Activated T-helper 1 cell treated with anti-CD3 and anti-CD28 coated beads, Interleukin-2, amount 50 U/mL, for 16 hours (primary cell): ENCODE measurements at places on chromosomes 4 and X.

DNA sequence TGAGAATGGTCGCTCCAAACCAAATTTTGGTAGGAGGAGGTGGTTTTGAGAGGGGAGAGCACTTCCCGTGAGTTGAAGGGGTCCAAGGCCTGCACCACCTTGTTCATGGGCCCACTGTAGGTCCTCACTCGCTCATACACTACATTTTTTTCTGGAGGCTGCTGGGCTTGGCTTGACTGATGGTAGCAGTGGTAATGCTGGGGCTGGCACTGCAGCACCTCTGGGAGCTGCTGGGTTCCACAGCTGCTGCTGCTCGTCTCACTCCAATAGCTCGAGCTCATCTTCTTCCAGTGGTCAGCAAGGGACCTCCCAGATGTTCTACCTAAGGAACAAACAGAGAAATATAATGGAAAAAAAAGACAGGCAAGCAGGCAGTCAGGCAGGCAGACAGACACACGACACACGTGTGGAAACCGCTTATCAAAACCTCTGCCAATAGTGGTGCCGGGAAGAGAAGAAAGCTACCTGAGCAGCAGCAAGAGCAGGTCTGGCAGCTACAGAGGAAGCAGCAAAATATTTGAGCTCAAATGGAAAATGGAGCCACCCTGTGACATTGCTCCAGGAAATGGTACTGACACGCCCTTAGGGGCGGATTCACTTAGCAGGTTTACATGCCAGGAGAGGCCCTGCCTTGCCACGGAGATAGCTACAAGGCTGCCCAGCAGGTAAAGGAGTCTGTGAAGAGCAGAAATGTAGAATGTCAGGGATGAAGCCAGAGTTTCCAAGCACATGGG lies at the start of gene POF1B:
Gene POF1B (minus strand): TSS at position 492 of the 734 bp plus-strand sequence. CDS start 211 bp downstream, at position 281.
- no peak for DNase-seq

DNA sequence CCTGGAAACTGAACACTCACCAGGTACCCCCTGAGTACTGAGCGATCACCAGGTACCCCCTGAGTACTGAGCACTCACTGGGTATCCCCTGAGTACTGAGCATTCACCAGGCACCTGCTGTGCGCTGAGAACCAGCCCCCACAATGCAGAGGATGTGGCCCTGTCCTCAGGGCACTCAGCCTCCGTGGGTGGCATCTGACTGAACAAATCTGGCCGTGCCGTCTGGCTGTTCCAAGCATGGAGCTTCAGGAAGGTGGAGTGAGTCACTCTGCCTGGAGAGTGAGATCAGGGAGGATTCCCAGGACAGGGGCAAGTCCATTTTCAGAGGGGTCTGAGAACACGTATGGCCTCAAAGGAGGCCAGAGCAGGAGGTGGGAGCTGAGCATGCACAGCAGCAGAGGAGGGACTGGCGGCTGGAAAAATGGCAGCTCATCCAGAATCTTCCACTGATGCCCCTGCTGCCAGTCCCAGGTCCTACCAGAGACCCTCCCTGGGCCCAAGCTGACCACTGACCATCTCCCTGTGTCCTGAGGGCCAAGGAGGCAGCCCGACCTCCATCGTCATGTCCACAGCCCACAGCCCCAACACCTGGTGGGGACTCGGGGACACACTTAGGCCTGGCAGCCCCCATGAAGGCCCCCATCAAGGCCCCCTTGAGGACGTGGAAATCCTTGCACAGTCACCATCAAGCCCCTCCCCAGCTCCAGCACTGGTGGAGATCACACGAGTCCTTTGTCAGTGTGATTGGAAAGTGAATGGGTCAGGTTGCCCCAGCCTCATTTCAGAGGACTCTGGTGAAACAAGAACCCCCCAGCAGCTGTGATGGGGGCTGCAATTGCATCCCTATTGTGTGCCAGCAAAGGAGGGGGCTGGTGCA lies 94.1 kb downstream of the HMX1 start:
- no peak for DNase-seq

DNA sequence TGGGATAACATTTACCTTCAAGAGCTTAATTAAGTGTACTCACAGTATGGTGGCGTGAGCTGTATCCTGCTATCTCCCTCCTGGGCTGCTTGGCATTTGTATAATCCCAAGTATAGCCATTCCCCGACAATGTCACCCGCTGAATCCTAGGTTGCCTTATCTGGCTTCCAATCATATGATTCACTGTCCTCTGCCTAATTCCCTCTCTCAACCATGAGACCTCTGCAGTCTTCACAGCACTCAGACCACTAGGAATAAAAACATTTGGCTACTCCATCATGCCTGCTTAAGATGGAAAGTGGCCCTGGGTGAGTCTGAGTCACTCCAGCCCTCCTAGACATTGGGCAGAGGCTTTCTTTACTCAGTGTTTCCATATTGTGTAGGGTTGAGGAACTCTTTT lies 28.9 kb upstream of the WDFY3 start:
- no peak for DNase-seq

DNA sequence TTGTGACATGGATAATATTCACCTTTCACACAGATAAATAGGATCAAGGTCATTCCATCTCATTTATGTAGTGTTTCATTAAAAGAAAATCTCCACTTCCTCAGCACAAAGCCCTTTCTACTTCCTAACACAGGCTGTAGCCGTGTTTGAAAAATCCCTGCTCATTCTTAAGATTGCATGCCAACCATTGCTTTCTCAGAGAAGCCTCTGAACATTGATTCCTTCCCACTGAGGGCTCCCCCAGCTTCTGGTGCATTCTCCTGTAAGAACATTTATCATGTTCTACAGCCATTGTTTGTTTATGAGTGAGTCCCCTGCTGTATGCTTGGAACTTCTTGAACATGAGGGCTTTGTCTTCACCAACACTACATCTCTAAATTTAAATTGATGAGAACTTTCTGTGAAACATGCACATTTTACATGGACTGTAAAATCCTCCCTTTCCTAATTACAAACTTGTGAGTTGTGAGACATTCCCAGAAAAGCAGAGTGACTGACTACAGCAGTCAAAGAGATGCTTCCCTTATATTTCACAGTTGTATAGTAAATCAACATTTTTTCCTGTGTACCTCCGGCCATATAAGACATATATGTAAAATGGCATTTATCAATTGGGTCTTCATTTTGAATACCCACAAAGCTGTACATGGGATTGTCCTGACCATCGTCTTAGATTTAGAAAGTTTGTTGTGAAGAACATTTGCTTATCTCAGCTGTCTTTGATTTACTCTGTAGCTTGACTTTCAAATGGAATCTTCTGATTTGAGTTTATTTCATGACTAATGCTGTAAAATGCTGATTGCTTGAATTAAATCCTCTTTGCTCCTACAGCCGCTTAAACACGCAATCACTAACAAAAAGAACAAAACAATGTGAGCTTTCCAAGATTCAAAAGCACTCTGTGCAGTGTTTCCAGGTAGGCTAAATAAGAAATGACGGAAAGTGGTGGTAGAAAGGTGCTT lies 600.5 kb upstream of the SLIT2 start:
- no peak for DNase-seq

GRCh38 chr4:69489856-69490255 lies 5.8 kb downstream of the UGT2B4 start:
- DNase-seq: no peak

DNA sequence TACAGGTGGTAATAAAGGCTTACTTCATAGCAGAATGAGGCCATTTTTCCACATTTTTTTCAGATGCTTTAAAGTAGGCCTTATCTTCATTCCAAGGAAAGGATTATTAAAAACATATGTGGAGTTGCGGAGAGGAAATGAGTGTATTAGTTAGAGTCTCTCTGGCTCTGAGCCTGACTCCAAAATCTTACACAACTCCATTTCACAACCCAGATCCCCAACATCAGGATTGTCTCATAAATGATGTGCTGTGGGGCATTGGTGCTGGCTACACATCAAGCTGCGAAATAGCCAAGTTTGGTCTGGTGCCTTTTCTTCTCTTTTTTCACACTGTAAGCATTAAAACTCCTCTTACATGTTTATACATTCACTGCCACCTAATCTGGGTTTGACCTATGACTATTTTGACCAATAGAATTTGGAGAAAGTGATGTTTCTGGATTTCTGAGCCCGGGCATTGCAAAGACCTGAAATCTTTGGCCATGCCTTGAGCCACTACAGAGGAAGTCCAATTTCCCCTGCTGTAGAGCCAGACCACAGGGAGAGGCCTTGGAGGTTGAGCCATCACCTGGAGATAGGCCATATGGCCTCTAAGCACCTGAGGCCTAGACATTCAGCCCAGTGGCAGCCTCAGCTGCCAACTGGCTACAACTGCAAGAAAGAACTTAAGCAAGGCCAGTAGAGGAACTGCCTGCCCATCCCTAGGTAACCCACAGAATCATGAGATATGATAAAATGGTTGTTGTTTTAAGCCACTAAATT lies 16.7 kb upstream of the SOD3 start:
- DNase-seq: no peak

GRCh38 chr4:168759959-168760527 lies 250.0 kb downstream of the CBR4 start:
- DNase-seq: no peak

GRCh38 chrX:85243761-85244449 lies at the start of the genes SATL1 and ZNF711:
SATL1 (minus strand) TSS chrX:85243779; CDS start chrX:85108968, 134,811 bp downstream.
ZNF711 (plus strand) TSS chrX:85243991; CDS start chrX:85247573, 3,582 bp downstream.
- DNase-seq: no peak

GRCh38 chrX:74242484-74243138 lies 61.4 kb upstream of the ZCCHC13 start:
- DNase-seq: no peak

GRCh38 chr4:99410075-99410474 lies 25.1 kb downstream of the ADH7 start:
- DNase-seq: no peak

DNA sequence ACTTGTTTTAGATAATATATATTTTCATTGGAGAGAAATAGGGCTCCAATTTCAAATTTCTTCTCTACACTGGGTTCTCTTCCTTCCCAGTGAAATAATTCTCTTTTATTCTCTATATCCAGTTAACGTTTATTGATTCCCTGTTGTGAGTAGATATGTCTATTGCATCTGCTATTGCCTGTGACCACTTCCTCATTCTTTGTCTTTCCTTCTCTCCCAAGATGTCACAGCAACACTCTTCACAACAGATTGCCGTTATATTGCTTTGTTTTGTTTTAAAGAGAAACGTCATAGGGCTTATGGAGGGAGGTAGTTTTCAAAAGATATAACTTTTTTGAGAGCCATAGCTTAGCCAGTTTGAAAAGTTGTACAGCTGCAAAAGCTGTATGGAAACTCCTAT lies 343.8 kb downstream of the ARHGAP24 start:
- no peak for DNase-seq
